ENCODE measurements at places on chromosomes 3 and 15. TPM values are rescaled to one million over a fixed set of nuclear protein-coding genes. Genes with fewer than 3 reads are reported as not detected.

MRAS gene
- total RNA-seq = 8.2 TPM

ZNF662 gene
- not detected for total RNA-seq

SEMA5B gene
- 0.31 TPM for total RNA-seq

AMT gene
- total RNA-seq = 0.53 TPM

ALS2CL gene
- total RNA-seq = 7.0 TPM

ANKRD63 gene
- total RNA-seq = 0.40 TPM

MLF1 gene
- total RNA-seq = 20.9 TPM

STX19 gene
- total RNA-seq = 0.13 TPM

HYKK gene
- 5.8 TPM for total RNA-seq

ZBTB47 gene
- 5.5 TPM for total RNA-seq

IP6K2 gene
- 54.6 TPM for total RNA-seq
